Stimulated activated CD8-positive, alpha-beta memory T cell treated with anti-CD3 and anti-CD28 coated beads, Interleukin-15, amount 100 ng/mL, for 4 hours (primary cell): ENCODE measurements at places on chromosomes 2 and 18.

- no peak for DNase-seq
Observed at GRCh38 chr2:173458991-173459780, 104.5 kb downstream of the CDCA7 start.

DNA sequence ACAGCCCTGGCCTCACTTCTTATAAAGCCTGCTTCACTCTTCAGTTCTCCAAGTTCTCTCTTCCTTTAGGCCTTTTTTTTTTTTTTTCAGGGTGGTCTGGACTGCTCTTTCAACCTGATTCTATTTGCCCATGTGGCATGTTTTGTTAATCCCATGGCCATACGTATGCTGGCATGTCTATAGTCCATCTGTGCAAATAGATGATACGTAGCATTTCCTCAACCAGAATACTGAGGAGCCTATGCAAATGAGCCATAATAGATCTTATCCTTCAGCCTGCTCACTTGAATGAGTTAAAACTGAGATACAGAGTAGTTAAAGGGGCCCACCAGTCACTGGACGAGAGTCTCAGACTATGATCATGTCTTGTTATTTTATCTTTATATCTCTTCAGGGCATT, 265.2 kb upstream of the CXCR4 start:
- DNase-seq, result no peak

- no peak for DNase-seq
Observed at GRCh38 chr18:51506811-51507210, 309.3 kb upstream of the MEX3C start.

GRCh38 chr2:146251328-146251727, 1593.5 kb upstream of the ACVR2A start:
- DNase-seq, result no peak

DNA sequence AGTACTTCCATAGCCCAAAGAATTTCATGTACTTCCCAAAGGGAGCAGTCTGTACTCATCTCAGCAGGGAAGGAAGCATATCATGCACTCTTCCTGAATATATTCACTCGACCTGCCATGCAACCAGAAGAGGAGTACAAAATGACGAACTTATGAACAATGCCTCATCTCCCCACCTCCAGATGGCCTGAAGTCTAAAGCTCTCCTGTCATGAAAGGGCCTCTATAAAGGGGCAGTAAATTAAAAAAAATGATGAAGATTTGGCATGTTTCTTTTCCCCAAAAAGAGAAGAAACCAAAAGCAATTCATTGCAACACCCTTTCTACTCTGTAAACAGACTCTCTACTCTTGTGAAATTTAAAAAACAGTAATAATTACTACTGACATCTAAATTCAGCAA, 1601.1 kb downstream of the LRP1B start:
- DNase-seq, result no peak

DNA sequence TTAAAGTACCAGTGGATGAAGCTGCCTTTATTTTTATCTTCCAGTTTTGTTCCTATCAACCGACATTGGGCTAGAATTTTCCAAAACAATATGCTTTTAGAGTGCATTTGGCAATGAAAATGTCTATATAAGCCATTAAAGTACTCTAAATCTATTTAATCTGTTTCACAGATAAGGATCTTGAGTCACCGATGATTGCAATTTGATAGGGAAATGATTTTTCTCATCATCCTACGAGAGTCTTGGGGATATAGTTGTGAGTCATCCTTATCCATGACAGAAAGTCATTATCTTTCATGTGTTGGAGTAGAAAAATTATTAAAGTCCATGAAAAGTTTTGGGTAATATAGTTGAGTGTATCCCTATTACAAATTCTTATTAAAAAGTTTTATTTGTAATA, 26.1 kb downstream of the SLC39A10 start:
- no peak for DNase-seq

GRCh38 chr2:215968499-215968898, 44.9 kb downstream of the MREG start:
- no peak for DNase-seq

GRCh38 chr18:46899274-46899948, 17.9 kb downstream of the PIAS2 start:
- no peak for DNase-seq

GRCh38 chr2:212385241-212385640, 153.4 kb downstream of the ERBB4 start:
- DNase-seq, result no peak

DNA sequence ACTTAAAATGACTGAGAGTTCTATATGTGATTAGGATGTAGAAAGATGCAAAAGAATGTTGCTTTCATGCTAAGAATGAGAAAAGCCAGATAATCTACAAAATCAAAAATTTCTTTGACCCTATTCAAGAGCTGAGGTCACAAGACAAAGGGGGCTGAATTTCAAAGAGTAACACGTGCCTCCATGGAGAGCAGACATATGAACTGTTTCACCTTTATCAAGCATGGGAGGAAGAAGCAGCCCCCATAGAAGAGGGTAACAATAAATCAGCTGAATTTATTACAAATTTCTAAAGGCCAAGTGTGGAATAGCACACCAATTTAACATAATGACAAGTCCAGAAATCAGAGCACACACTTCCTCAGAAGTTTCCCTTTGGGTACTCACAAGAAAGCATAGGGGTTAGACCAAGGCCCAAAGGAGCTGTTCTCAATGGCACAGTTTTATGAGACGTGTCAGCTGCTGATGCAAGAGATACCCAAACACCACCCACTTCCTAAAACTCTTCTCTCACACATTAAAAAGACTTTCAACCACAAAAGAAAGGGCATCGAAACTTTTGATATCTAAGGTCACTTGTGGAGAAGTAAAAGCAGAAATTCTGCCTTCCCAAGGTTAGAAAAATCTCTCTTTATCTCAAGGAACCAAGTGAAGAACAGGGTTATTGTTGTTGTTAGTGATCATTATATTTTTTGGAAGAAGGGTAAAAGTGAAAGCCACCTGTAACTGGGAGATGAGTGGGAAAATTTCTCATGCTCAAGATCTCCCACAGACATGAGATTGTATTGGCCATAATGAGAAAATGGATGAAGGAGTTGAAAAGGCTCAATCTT, 950.1 kb downstream of the TRIB2 start:
- DNase-seq, result no peak

GRCh38 chr2:233039212-233039845, 6.9 kb downstream of the NEU2 start:
- no peak for DNase-seq

- no peak for DNase-seq
Observed at GRCh38 chr2:235381261-235381912, 112.5 kb upstream of the AGAP1 start.
